Activated T-helper 9 cell treated with anti-CD3 and anti-CD28 coated beads, Interleukin-2, amount 50 U/mL, for 16 hours (primary cell): ENCODE measurements at places on chromosomes 1 and 21.

- no peak for DNase-seq
Observed at GRCh38 chr1:224052772-224053171, 61.1 kb upstream of the FBXO28 start.

- DNase-seq: no peak
Observed at GRCh38 chr1:201452866-201453265, 16.1 kb downstream of the PHLDA3 start.

GRCh38 chr1:30649321-30649991, 73.9 kb downstream of the MATN1 start:
- DNase-seq: no peak

- no peak for DNase-seq
Observed at GRCh38 chr1:17118268-17118667, 983 bp downstream of the PADI2 start.

- DNase-seq: no peak
Observed at GRCh38 chr1:154711416-154711815, 103.4 kb upstream of the ADAR start.
